HFF-Myc (cell line): ENCODE measurements at places on chromosomes 7 and 10.

GRCh38 chr10:54903745-54904144 is 102.7 kb upstream of the PCDH15 start:
- DNase-seq, result no peak

DNA sequence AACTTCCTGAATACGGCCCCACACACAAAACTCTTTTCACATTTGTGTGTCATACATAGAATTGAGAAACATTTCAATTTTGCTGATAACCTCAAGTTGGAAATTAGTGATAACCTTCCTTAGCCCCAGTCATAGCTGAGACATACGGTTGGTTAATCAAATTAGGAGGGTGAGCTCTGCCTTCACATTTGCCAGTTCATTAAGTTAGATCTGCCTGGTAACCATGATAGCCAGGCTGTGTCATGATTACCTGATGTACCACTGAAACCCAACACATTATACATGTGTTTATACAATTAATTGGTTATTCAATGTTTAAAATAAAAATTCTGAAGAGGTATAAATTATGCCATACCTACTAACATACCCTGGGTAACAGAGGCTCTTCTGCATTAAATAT is 60.8 kb upstream of the RAB11FIP2 start:
- DNase-seq, result no peak

DNA sequence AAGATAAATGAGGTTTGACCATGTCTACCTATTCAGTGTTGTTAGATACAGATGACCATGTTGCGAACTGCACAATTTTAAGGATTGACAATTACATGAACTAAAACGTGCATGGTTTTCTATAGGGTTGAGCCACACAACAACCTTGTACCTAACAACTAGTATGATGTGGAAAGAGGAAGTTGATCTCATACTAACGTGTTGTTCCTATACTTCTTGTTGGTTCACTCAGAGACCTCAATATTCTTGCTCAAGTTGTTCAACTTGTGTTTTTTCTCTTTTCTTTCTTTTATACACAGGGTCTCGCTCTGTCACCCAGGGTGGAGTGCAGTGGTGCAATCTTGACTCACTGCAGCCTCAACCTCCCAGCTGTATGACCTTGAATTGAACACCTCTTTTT is 6.1 kb upstream of the KEL start:
- DNase-seq, result no peak

DNA sequence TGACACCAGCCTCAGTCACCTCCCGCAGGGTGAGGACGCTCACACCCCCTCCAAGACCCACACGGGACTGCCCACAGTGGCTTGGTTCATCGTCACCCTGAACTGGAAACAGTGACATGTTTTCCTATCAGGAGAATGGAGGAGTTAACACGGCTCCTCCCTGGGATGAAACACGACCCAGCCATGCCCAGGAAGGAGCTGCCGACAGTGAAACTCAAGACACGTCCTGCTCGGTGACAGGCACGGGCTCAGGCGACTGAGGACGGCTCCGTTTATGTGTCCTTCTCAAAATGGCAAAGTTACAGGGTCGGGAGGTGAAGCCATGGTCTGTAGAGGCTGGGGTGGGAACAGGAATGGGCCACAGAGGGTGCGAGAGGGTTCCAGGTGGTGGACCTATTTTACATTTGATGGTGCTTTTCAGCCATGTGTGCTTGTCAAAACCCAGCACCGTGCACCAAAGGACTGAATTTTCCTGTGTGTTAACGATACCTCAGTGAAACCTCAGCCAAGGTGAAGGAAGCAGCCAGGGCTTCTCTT is 272.4 kb downstream of the ADARB2 start:
- no peak for DNase-seq

GRCh38 chr10:117775526-117775925 is 233.0 kb downstream of the EMX2 start:
- no peak for DNase-seq

GRCh38 chr7:127900141-127900540 is 131.1 kb downstream of the LRRC4 start:
- no peak for DNase-seq

- no peak for DNase-seq
Measured at GRCh38 chr7:30596014-30596641, 1.4 kb downstream of the GARS1 start.

- no peak for DNase-seq
Measured at GRCh38 chr7:94514917-94515316, 5.3 kb downstream of the CASD1 start.

- DNase-seq, result no peak
Measured at GRCh38 chr10:84225427-84226173, at the start of gene LRIT2. Gene LRIT2 (minus strand): TSS chr10:84225544. CDS start chr10:84225520, 24 bp downstream.

DNA sequence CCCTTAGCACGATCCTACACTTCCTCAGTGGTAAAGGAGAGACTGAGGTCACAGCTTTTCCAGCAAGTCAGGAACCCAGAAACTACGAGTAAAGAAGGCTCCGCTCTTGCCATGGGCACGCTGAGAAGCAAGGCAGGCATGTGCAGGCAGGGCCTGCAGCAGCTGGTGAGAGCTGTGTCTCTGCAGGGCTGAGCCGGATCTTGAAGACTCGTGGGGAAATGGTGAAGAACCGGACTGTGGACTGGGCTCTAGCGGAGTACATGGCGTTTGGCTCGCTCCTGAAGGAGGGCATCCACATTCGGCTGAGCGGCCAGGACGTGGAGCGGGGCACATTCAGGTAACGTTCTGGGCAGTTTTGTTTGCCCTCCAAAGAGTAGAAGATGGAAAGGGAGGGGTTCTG is 51.9 kb upstream of the ZMIZ2 start:
- DNase-seq, result no peak

DNA sequence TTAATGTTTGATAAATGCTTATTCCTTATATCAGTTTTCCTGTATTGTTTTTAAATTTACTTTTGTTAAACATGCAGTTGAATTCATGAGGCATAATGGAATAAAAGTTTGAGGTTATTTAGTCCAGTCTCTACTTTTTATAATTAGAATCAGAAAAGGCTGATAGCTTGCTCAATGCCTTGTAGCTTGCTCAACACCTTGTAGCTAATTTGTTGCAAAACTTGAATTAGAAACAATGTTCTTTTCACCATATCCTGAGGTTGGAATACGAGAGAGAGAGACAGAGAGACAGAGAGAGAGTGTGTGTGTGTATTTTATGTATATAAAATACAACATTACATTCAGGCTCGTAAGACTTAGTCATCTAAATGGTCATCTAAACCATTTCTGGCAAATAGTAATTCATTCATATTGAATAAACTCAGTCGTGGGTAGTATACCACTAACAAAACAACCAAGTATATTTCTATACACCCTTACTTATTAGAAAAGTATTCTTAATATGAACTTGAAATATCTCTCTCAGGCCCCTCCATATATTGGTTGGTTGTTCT is 243.5 kb downstream of the ADK start:
- no peak for DNase-seq

- DNase-seq, result no peak
Measured at GRCh38 chr7:125878235-125878956, 948.8 kb upstream of the POT1 start.

GRCh38 chr7:89988074-89988473 is 166.2 kb upstream of the STEAP1 start:
- no peak for DNase-seq
